ENCODE measurements at places on chromosomes 3 and 15.

DNA sequence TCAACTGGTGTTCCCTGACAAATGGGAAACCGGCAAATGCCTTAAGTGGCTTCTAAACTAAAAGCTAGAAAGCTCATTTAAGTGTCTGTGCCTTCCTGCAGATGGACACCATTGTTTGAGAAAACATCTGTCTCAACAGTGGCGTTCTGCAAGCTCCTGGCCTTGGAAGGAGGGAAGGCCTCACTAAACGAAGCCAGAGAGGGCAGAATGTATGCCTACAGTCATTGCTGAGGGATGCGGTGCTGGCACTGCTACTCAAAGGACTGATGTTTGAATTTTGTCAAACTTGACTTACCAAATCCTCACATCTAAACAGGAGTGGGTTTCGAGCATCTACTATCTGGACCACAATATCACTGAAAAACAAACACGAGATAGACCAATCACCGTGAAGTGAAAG lies 12.2 kb downstream of the LSG1 start:
- no peak for DNase-seq

DNA sequence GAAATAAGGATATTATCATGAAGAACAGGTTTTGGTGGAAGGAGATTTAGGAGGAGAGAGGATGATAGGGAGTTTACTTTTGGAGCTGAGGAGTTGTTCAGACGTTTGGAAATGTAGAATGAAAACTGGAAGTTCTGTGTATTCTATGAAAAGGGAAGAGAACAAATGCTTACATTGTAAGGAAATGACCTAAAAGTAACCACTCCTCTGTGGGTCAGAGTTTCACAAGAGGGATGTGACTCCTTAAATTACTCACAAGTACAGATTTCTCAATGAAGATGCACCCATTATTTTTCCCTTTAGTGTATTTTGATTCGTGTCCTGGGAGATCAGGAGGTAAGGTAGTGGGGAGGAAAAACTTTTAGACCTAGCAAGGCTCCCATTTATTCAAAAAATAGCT lies 4.0 kb downstream of the RNF13 start:
- no peak for DNase-seq

- DNase-seq = no peak
Observed at GRCh38 chr3:37041546-37042195, 48.4 kb downstream of the MLH1 start.

GRCh38 chr3:128488991-128489673 lies 3.9 kb downstream of the GATA2 start:
- no peak for DNase-seq

GRCh38 chr15:73870700-73871408 lies 2.5 kb upstream of the TBC1D21 start:
- no peak for DNase-seq

GRCh38 chr3:61194892-61195538 lies 56.2 kb downstream of the FHIT start:
- DNase-seq = no peak

- no peak for DNase-seq
Observed at GRCh38 chr3:141830508-141830907, 45.9 kb upstream of the ATP1B3 start.
